ENCODE measurements at places on chromosomes 3 and 15.

GRCh38 chr3:29936054-29936453 lies 655.2 kb downstream of the RBMS3 start:
- no peak for DNase-seq

DNA sequence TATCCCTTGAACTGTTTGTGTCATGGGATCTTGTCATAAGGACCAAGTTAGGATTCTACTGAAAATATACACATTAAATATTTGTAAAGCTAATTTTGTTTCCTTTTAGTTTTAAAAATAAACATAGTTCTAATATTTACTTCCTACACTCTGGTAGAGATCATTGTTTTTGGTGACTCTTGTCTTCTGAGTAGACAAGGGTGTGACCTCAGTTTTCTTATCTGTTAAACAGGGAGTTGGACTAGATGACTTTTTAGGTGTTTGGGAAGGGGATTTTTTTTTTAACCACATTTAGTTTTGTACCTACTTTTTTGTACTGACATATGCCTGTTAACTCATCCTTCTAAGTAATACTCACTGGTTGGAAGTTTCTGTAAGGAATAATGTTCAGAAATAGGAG lies 30.8 kb downstream of the PLS1 start:
- no peak for DNase-seq

DNA sequence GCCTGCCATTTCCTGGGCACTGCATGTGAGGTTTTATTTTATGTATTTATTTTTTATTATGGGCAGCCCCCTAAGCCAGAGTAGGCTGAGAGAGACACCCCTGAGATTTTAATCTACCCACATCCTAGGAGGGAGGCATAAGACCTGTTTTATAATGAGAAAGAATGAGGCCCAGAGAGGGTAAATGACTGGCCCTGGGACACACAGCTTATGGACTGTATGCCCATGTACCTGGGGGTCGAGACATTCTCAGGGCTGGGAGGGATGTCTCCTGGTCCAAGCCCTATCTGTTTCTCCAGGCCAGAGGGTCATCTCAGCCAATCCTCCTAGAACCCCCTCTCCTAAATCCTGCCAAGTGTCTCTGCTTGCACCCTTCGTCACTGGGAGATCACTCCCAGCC lies 6.1 kb downstream of the PLXND1 start:
- no peak for DNase-seq

DNA sequence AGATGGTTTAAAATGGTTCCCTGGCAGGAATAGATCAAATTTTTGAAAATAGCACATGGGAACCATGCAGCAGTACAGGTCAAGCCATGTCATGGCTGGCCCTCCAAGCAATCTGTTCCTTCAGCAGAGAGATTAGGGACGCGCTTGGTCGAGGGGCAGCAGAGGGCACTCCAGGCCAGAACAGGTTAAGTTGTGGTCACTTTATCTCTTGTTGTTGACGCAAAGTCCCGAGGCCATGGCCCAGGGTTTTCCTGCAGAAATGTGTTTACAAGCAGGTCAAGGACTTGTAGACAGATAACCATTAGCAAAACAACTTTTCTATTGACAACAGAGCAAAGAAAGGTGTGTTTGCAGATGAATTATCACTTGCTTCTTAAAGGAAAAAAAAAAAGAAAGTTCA lies 570.0 kb upstream of the NR2F2 start:
- no peak for DNase-seq

- DNase-seq: no peak
Observed at GRCh38 chr3:16181361-16181760, 6.9 kb downstream of the GALNT15 start.

DNA sequence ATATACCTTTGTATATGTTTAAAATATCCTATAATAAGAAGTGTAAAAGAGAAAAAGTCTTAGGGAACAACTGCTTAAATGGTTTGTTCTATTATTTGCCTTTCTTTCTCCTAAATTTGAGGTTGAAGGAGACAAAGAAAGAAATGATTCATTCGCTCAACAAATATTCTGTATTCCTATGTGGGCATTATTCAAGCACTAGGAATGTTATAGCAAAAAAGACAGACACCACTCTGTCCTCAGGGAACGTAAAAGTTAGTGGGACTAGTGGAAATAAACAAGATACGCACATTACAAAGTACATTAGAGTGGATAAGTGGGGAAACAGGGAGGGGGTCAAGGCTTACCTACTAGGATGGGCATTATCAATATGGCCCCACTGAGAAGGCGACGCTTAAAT lies 332.2 kb downstream of the LPP start:
- DNase-seq: no peak

DNA sequence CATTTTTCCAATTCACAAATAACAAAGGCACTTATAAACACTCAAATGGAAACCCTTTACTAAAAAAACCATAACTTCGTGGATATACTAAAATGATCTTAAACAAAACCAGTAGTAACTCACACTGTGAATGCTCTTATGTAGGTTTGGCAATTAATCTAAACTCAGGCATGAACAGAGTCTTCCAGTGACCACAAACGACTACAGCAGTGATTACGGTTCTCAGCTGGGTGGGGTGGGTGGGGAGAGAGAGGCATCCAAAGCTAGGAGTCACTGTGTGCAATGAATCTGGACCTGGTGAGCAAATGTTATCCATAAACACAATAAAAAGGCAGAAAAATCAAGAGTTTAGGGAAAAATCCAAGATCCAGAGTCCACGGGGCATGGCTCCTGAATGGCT lies 21.3 kb downstream of the SLC12A8 start:
- DNase-seq: no peak

- DNase-seq: no peak
Observed at GRCh38 chr3:46438831-46439230, 25.9 kb downstream of the LTF start.

GRCh38 chr3:155320934-155321333 lies 27.5 kb upstream of the STRIT1 start:
- no peak for DNase-seq

DNA sequence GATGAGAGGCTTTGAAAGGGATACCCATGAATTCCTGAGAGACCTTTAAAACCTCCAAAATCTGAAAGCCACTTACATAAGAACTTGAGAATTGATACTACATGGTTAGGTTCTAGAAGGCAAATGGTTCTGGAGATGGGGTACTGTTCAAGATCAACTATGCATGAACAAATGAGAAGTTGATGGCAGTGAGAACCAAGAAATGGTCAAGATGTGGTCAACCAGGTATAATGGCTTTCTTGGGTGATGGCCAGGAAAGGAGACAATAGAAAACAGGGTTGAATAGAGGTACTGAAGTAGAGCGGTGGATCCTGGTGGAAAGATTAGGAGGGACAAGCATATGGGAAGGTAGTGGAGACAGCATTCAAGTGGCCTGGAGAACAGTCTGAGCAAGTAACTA lies 200.4 kb downstream of the RBMS3 start:
- DNase-seq: no peak
